CD4-positive, alpha-beta T cell treated with Interferon alpha-2 for 1 hour (primary cell): ENCODE measurements at places on chromosomes 16 and 17.

GRCh38 chr16:4488499-4488967, 12.3 kb downstream of the HMOX2 start:
- DNase-seq, result peak; percentile 72

DNA sequence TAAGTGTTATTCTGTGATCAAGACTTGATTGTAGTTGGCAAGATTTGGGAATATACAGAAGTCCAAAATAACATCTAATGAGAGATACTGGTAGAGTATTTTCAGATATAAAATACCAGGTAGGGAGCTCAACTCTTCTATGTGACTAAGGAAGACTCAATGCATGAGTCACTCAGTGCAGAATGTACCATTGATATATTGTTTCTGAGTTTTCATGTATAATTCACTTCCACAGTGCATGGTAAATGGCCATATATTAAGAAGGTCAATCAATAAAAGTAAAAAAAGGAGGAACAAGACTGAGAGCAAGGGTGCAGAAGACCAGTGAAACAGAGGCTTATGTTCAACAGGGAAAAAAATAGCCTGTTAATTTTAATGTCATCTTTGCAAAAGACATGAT, 1387.9 kb downstream of the CDH8 start:
- DNase-seq, result no peak

DNA sequence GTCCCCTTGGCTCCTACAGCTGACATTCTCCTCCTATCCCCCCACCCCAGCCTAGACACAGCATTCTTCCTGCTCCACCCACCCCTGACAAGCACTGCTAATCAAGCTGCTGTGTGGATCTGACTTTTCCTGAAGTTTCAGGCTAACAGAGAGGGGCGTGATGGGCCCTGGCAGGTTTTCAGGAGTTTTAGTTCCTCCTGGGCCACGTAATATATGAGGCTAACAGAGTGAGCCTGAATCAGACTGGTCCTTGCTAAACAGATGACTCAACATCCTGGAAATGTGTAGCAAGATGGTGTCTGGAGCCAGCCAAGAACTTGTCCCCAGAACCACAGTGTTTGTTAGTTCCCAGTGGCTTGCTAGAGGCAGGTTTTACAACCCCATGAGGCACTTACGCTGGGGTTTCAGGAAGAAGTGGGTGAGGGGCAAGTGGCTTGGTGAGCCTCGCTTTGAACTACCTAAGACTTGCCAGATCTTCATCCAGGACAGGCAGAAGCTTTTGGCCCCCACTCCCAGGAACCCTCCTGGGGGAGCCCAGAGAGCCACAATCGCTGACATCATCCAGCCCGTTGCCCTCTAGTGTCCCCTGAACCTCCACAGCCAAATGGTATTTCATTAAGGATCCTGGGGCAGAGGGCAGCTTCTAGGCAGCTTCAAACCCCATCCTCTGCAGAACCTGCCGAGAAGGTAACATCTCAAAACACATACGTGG, 15.9 kb downstream of the TMEM92 start:
- DNase-seq, result peak; percentile 55

- no peak for DNase-seq
Measured at GRCh38 chr16:67346341-67346740, 19.7 kb downstream of the LRRC36 start.

- DNase-seq, result no peak
Measured at GRCh38 chr17:78912082-78912481, 9.1 kb upstream of the CEP295NL start.
